ENCODE measurements at places on chromosomes 7 and 10.

- no peak for DNase-seq
Observed at GRCh38 chr10:76234499-76235226, 803.2 kb downstream of the LRMDA start.

DNA sequence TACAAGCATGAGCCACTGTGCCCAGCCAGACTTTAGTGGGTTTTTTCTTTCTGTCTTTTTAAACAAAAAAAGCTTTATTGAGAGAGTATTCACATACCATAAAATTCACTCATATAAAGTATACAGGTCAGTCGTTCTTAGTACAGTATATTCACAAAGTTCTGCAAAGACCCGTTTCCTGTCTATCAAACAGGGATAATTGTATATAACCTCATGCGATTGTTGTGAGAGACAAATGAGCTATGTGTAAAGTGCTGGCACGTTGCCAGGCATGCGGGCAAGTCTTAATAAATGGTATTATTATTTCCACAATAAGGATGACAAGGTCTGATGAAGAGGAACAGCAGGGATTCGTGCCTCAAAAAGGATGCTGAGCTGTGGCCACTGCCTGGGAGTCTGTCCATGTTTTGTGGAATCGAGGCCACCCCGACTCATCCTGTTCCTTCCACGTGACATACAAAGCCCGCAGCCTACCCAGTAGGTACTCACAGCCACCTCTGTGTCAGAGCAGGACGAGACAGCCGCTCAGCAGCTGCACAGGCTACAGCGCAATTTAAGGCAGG is 51.6 kb downstream of the SMKR1 start:
- peak; percentile 36 for DNase-seq

- no peak for DNase-seq
Observed at GRCh38 chr7:47954231-47954911, 6.1 kb upstream of the PKD1L1 start.

- no peak for DNase-seq
Observed at GRCh38 chr10:48776005-48776522, 91.4 kb downstream of the WDFY4 start.

DNA sequence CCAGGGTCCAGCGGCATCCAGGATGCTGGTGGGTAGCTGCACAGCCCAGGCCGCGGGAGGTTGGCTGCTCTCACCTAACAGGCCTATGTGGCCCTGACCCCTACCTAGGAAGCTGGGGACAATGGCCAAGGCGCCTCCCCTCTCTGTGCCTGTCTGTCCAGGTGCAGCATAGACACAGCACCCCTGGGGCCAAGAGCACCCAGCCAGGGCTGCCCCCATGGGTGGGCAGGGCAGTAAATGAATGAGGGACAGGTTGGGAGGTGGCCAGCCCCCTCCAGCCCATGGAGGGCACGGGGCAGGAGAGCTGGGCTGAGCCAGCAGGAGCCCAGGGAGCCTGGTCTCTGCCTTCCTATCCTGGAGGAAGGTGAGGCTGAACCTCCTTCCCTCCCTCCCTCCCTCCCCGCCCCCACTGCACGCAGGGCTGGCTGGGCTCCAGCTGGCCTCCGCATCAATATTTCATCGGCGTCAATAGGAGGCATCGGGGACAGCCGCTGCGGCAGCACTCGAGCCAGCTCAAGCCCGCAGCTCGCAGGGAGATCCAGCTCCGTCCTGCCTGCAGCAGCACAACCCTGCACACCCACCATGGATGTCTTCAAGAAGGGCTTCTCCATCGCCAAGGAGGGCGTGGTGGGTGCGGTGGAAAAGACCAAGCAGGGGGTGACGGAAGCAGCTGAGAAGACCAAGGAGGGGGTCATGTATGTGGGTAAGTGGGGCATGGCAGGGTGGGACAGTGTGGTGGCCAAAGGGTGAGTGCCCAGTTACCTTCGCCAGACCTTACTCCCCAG is at the start of gene SNCG:
TSS of gene SNCG (plus strand) at position 484 of the 785 bp plus-strand sequence. CDS start at position 583, 99 bp downstream.
- DNase-seq = peak; percentile 78

- DNase-seq = peak; percentile 77
Observed at GRCh38 chr7:23490357-23491135, 20.3 kb upstream of the IGF2BP3 start.

GRCh38 chr10:45095286-45095685 is 94.6 kb downstream of the ZNF22 start:
- DNase-seq = no peak

DNA sequence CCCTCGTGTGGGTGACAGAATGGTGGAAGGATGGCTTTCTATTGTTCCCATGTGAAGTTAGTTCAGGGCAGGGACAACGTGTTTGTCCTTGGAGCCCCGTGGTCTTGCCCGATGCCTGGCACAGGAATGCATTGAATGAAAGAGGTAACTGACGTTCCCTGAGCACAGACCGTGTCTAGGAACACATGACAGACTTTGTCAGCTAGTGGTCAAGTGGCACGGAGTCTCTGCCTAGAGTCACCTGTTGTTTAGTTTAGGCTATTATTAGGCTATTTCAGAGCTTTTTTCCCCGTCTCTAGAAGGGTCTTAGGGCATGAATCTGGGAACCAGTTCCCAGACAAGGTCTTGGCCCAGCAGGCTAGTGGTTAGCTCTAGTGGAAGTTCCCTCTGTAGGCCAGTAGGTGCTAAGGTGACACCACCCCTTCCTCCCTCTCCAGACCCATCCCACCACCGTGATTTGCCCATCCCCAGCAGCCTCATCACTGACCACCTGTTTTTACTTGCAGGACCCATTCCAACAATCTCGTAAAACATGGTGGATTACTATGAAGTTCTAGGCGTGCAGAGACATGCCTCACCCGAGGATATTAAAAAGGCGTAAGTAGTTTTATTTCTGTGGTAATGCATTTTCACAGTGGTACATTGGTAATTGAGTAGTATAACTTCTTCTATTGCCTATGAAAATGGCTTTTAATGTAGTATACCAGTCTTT is 21.4 kb downstream of the DNAJB6 start:
- no peak for DNase-seq

DNA sequence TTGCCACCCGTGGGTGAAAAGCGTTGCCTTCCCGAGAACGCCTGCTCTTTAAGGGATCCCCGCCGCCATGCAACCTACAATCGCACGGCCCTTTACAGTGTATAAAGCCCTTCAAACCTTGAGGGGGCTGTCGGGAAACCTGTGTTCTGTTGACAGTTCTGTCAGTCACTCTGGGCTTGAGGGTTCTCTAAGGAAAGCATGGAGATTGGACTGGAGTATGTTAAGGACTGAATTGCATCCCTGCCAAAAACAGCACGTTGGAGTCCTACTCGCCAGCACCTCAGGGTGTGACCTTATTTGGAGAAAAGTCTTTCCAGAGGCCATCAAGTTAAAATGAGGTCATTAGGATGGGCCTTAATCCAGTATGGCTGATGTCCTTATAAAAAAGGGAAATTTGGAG is 70.6 kb downstream of the PFKFB3 start:
- DNase-seq = no peak

GRCh38 chr7:121330053-121330833 is 1.4 kb downstream of the WNT16 start:
- DNase-seq = peak; percentile 72

DNA sequence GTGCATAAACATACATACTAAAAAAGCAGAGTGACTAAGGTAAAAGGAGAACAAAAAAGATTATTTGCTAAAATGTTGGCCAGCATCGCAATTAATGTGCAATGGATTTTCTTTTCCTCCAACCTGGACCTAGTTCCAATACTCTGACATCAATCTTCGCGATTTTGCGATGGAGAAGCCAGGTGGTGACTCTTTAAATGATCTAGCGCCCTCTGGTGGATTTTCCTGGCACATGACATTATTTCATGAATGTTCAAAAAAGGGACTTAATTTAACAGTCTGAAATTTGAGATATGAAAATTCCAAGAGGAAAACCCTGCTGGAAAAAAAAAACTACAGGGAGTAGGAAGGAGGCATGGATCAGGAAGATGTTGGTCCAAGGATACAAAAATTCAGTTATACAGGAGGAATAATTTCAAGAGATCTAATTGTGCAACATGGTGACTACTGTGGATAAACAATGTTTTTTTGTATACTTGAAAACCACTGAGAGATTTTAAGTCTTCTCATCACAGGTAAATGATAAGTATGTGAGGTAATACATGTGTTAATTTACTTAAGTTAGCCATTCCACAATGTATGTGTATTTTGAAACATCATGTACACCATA is 4.3 kb upstream of the KCNMA1 start:
- DNase-seq = peak; percentile 71

DNA sequence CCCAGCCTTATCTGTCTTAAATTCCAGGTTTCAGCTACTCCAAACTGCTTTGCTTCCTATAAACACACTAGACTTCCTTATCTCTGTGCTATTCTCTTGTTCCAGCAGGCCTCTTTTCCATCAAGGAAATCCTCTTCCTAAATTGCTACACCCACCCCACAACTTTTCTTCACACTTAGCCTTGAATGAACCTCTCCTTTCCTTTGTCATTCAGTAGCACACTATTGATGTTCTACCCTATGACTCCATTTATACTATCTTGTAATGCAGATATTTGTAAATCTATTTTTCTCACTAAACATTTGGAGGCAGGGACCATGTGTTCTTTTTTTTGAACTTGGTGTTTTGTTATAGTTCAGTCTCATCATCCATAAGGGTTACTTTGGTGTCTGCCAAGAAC is 3.7 kb downstream of the SLC16A9 start:
- DNase-seq = no peak

Data from retina (tissue), 1 donor.